Right ventricle myocardium superior (tissue), 1 donor: ENCODE measurements at places on chromosomes 1 and 21.

DNA sequence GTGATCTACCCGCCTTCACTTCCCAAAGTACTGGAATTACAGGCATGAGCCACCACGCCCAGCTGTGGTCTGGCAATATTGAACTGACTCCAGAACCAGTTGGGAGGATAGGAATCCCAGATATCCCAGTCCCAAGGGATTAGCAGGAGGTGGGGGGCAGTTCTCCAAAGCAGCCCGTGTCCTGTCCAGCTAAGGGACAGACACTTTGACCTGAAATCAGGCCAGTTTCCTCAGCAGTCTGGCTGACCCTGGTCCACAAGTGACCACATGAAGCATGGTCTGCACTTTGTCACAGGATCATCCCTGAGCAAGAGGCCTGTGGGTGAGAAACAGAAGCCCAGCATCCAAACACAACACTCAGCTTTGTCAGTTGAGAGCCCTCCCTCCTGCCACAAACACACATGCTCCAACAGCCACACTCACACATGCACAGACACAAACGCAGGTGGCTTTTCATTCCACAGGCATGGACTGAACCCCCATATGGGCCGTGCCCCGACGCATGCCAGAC is 2.7 kb upstream of the FDPS start:
- no peak for DNase-seq

DNA sequence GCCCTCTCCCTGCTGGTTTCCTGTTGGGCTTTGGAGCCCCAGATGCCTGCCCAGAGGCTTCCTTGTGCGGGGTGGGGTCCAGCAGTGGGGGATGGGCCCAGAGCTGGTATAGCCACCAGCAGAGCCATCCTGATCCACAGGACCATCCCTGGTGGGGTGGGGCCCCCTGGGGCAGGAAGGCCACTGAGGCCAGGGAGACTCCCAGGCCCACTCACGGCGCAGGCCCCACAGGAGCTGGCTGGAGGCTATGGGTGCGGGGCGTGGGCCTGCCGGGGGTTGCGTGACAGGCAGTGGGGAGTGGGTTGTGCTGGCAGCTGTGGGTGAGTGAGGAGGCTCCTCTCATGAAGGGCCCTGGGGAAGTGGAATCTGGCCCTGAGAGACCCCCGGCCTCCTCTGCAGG is 5.7 kb downstream of the LRRC3 start:
- no peak for DNase-seq

DNA sequence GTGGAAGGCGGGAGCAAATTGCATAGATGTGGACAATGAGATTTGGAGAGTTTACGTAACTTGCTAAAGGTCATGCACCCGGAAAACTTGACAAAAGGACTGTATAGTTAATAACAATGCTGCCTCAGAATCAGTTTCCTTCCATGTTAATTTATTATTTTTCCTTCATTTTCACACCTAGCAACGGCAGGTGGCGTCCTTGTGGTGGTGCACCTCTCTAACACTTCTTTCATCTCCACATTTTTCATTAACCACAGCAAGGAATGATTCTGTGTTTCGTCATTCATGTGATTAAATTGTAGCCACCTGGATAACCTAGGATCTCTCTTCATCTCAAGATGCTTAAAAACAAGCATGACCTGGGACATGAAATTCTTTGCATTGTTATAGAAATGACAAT is 2133.0 kb downstream of the NCAM2 start:
- no peak for DNase-seq

GRCh38 chr1:109886827-109887226 is 23.8 kb upstream of the CSF1 start:
- no peak for DNase-seq

DNA sequence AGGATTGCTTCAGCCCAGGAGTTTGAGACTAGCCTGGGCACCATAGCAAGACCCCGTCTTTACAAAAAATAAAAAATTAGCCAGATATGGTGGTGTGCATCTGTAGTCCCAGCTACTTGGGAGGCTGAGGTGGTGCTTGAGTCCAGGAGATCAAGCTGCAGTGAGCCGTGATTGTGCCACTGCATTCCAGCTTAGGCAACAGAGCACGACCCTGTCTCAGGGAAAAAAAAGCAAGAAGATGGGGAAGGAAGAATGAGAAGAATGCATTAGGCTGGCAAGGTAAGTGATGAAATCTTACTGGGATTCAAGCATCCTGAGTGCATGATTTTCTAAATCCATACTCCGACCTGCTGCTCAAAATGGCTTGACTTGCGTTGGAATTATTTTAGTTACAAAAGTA is 6.8 kb downstream of the PCP4L1 start:
- no peak for DNase-seq

DNA sequence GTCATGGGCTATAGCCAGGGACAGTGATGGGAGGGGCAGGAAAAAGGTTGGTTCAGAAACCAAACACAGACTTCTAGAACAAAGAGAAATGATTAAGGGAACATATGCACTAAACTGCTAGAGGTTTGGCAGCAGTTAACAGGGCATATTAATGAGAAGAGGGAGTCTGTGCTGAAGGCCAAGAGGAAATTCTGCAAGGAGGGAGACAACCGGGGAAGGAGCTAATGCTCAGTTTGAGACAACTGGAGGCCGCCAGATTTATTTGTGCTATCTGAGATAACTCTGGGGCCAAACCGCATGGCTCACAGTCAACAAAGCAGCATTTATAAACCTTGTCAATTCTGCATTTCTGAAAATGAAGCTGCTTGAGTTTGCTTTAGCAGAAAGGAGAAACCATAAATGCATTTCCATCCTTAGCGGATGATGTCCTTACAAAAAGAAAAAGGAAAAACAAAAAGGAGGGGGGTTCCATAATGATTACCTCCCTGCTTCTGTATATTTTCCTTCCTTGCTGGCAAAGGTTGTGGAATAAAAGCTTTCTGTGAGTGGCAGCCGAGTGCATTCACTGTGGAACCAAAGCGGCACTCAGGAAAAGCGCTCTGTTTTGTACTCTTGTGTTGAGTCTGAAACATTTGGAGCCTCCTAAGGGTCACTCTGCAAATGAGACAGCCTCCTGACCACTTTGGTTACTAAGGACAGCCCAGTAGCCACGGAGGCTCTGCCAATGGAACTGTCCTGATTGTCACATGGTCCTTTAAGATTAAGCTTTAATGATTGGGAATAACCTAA is 70.3 kb downstream of the SIM2 start:
- DNase-seq, result no peak

- peak; percentile 57 for DNase-seq
These were observed 156.9 kb upstream of the GJB5 start for GRCh38 chr1:34597877-34598514.

- DNase-seq, result no peak
These were observed 110.8 kb upstream of the ZBTB40 start for GRCh38 chr1:22340873-22341272.
